ENCODE measurements at places on chromosomes 16 and 17. TPM values are rescaled to one million over a fixed set of nuclear protein-coding genes. Genes with fewer than 3 reads are reported as not detected.

The MPO gene
- total RNA-seq = not detected

The GAST gene
- not detected for total RNA-seq

The KRTAP4-6 gene
- total RNA-seq = not detected

The FAM20A gene
- total RNA-seq = 3.5 TPM

The MT2A gene
- 9.2 TPM for total RNA-seq

The PRSS33 gene
- total RNA-seq = not detected

The TNP2 gene
- not detected for total RNA-seq

DNA sequence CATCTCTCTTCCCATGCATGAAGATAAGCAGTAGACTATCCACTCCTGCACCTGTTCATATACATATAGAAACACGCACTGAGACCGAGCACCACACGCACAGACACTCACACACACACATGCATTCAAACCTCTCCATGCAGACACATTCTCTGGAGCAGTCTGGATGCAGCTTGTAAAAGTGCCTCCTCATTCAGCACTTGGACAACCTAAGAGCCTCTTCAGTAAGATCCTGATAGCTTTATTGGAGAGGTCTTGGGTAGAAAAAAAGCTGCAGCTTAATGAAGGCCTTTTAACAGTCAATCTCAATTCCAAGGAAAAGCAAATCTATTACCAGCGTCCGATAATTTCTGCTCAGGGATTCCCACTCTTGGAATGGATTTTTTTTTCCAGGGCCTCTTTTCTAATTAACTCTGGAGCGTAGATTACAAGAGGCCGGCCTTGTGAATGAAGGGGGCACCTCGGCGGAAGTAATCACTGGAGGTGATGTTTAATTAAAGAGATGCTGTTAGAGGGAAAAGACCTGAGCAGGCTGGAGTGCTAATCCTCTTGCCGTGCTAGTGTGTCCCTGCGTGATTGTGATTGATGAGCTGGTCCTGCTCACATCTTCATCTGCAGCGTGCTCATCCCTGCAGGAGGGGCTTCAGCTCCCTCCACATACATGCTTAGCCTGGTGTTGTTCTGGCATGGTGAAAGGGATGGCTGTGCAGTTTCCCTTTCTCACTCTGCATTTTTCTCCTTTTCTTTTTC lies 155.1 kb downstream of the RBFOX1 start:
- H3K4me3 ChIP-seq = no peak overlapping the region
- H3K4me1 ChIP-seq = no peaks in the 10 kb centered on the region
- DNase-seq = no peak
- no peaks in the 10 kb centered on the region for H3K36me3 ChIP-seq
- no peaks in the 10 kb centered on the region for H3K27me3 ChIP-seq

DNA sequence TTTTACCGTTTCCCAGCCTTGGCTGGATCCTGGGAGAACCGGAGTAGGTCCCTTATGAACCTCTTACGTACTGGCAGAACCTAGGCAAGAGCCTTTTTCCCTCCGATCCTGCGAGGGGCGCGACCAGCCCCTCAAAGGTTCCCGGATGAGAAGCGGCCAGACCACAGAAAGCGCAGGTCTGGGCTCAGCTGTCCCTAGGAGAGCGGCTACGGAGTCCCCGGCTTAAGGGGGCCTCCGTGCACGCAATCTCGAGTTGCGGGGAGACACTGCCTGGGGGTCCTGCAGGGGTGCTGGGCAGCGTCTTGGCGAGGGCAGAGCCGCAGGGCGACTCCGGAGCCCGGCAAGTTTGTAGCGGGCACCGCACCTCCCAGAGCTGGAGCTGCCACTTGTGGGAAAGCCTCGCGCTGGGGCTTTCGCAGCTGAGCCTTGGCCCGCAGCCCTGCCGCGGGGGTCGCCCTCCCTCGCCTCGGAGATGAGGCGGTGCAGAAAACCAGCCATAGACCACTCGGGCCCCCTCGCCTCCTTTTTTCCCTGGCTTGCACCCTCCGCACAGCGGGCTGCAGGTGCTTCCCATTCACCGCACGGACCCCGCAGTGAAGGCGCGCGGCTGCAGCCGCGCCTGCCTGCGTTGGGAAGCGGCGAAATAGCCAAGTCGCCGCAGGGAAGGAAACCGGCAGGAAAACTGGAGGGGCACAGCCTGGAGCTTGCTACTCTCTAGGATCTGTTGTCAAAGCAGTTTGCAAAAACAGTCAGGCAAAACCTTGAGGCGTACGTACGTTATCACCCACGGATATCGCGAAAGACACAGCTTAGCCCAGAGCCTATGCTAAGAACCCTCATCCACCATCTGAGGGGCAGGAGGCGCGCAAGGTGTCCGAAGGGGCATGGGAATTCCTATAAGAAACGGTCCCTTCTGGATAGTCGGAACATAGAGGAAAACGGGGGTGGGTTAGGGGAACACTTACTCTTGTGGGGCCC lies 834 bp downstream of the CDH8 start:
- H3K4me1 ChIP-seq = peaks cover 21% of the 10 kb centered on the region
- DNase-seq = peak; percentile 86
- peak overlapping the region; percentile 78 for H3K4me3 ChIP-seq
- H3K27ac ChIP-seq = no peak overlapping the region
- H3K27me3 ChIP-seq = peaks cover 50% of the 10 kb centered on the region
